ENCODE measurements at places on chromosomes 7 and 10. TPM values are rescaled to one million over a fixed set of nuclear protein-coding genes. Genes with fewer than 3 reads are reported as not detected.

DNA sequence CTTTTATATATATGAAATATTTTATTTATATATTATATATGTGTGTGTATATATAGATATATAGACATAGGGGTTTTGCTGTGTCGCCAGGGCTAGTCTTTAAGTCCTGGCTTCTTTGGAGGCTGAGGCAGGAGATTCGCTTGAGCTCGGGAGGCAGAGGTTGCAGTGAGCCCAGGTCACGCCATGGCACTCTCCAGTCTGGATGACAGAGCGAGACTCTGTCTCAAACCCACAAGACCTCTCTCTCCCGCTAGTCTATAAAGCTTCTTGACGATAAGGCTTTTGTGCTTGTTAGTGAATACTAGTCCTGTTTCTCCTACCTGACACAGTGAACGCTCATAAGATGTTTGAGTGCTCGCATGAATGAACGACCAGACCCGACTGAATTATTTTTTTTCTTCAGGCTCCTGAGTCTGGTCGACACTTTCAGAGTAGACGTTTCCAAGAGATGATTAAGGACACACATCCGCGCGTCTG, 577 bp upstream of the DDX21 start:
- no peaks in the 10 kb centered on the region for H3K27me3 ChIP-seq
- peak overlapping the region; percentile 100 for H3K27ac ChIP-seq
- DNase-seq: no peak

DNA sequence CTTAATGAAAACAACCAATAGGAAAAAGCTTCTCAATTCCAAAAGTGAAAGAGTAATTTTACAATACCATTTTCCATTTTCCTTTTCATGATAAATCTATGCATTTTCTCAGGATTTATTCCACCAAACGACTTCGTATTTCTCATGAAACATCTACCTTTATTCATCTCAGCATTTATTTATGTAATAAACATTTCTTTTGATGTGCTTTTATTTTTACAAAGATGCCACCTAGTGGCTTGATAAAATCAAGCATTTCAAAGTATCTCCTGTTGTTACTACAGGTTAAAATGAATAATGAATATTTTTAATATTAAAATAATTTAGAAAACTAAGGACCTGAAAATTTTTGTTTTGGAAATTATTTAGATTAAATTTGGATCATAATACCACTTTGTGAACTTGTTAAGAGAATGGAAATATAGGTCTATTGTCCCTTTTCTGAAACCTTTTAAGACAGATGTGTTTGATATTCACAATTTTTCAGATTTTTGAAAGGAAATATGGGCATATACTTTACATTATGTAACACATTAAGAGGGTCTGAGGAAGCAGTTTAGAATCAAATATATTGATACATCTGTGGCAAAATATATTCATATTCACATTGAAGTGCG, 2.7 kb upstream of the IQUB start:
- H3K4me1 ChIP-seq: peaks cover 34% of the 10 kb centered on the region
- H3K27me3 ChIP-seq: peaks cover 4% of the 10 kb centered on the region
- H3K36me3 ChIP-seq: peaks cover 15% of the 10 kb centered on the region
- peak overlapping the region; percentile 31 for H3K4me3 ChIP-seq
- H3K27ac ChIP-seq: no peak overlapping the region

DNA sequence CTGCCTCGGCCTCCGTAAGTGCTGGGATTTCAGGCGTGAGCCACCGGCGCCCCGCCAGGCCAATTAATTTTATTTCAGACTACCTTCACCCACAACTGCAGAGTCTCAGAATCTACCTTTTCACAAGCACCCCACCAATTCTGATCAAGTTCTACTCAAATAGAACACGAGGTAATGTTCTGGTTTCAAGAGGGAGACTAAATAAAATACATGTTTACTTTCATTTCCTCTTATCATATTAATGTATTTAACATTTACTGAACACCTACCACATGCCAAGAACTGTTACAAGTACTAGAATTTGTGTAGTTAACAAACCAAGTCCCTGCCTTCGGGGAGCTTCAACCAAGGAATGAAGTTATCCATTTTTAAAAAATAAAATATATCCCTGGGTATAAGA, 25.5 kb upstream of the RGS10 start:
- no peak overlapping the region for H3K27ac ChIP-seq
- H3K27me3 ChIP-seq: no peaks in the 10 kb centered on the region
- no peak overlapping the region for H3K4me3 ChIP-seq
- no peak for DNase-seq
- H3K4me1 ChIP-seq: peaks cover 4% of the 10 kb centered on the region
- peaks cover 3% of the 10 kb centered on the region for H3K36me3 ChIP-seq

- no peaks in the 10 kb centered on the region for H3K36me3 ChIP-seq
- no peaks in the 10 kb centered on the region for H3K4me1 ChIP-seq
- no peak overlapping the region for H3K27ac ChIP-seq
- DNase-seq: no peak
Observed at GRCh38 chr7:32809347-32809746, 82.2 kb downstream of the KBTBD2 start.

- DNase-seq: no peak
- no peaks in the 10 kb centered on the region for H3K36me3 ChIP-seq
- H3K27ac ChIP-seq: no peak overlapping the region
- no peaks in the 10 kb centered on the region for H3K27me3 ChIP-seq
- H3K4me1 ChIP-seq: peaks cover 26% of the 10 kb centered on the region
Observed at GRCh38 chr7:55448526-55448925, 83.4 kb downstream of the LANCL2 start.

- H3K36me3 ChIP-seq: peaks cover 43% of the 10 kb centered on the region
- no peak overlapping the region for H3K4me3 ChIP-seq
- no peaks in the 10 kb centered on the region for H3K27me3 ChIP-seq
- no peak overlapping the region for H3K27ac ChIP-seq
Observed at GRCh38 chr7:65892835-65893234, 20.0 kb downstream of the VKORC1L1 start.

DNA sequence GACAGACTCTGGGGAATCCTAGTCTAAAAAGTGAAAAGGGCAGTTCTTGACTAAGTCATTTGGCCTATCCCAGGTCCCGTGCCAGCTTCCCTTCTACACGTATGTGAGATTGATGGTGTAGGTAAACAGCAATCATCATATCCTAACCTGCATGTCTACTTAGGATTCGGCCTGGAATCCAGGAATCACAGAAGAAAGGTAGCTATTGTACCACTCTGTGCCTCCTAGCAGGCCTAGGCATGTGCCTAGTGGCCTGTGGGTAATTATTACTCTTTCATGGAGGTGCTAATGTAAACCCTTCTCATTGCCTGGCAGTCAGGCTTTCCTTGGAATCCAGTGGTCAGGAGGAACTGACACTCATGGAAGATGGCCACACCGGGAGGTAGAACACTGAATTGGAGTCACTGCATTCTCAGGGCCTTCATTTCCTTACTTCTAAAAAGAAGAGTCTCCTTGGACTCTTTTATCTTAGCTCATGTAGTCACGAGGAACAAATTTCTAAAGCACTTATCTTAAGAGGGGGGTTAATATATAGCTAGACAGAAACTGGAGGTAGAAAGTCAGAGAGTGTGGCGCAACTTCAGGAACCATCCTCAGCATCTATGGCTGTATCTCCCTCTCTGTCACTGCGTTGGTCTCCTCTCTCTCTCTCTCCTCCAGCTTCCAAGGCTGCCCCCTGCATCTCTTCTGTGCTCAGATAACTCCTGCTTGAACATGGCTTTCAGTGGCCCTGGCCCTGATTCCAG, 122.5 kb downstream of the C1GALT1 start:
- H3K36me3 ChIP-seq: peaks cover 4% of the 10 kb centered on the region
- DNase-seq: no peak
- H3K27me3 ChIP-seq: peaks cover 8% of the 10 kb centered on the region
- H3K4me3 ChIP-seq: no peak overlapping the region
- H3K27ac ChIP-seq: no peak overlapping the region
- H3K4me1 ChIP-seq: no peaks in the 10 kb centered on the region

- H3K4me3 ChIP-seq: no peak overlapping the region
- H3K27ac ChIP-seq: no peak overlapping the region
- H3K4me1 ChIP-seq: no peaks in the 10 kb centered on the region
- DNase-seq: no peak
- no peaks in the 10 kb centered on the region for H3K36me3 ChIP-seq
Observed at GRCh38 chr7:55261386-55261770, 103.8 kb upstream of the LANCL2 start.

Gene ARF5
- total RNA-seq: 79.3 TPM

Gene GARIN1A
- 2.9 TPM for total RNA-seq

Gene HABP2
- total RNA-seq: not detected

Gene SORBS1
- 1.7 TPM for total RNA-seq

Gene GDI2
- 130 TPM for total RNA-seq
